ENCODE measurements at places on chromosomes 5 and 9. TPM values are rescaled to one million over a fixed set of nuclear protein-coding genes. Genes with fewer than 3 reads are reported as not detected.

ALAD gene
- total RNA-seq: 32.2 TPM

SAPCD2 gene
- total RNA-seq: 2.2 TPM

PAEP gene
- total RNA-seq: not detected

DNAJC18 gene
- total RNA-seq: 4.8 TPM

CLIC3 gene
- 4.6 TPM for total RNA-seq

NME5 gene
- 2.1 TPM for total RNA-seq

ORM1 gene
- not detected for total RNA-seq

FANCG gene
- 6.0 TPM for total RNA-seq

SPATA31A3 gene
- total RNA-seq: not detected

SWI5 gene
- total RNA-seq: 35.1 TPM

PTGES gene
- 30.0 TPM for total RNA-seq

FYB1 gene
- total RNA-seq: not detected

SAXO1 gene
- total RNA-seq: 0.08 TPM

ZNF622 gene
- total RNA-seq: 69.3 TPM

GPR150 gene
- 0.45 TPM for total RNA-seq

GABRG2 gene
- not detected for total RNA-seq

RNF208 gene
- total RNA-seq: not detected

SLC25A2 gene
- 0.23 TPM for total RNA-seq

PCDHGA11 gene
- 4.7 TPM for total RNA-seq

ZBTB26 gene
- 1.8 TPM for total RNA-seq

IFNA2 gene
- not detected for total RNA-seq

CARD9 gene
- 0.53 TPM for total RNA-seq

AQP7 gene
- 1.6 TPM for total RNA-seq

JADE2 gene
- total RNA-seq: 23.8 TPM

MYMK gene
- total RNA-seq: not detected
